ENCODE measurements at places on chromosomes 4 and X.

DNA sequence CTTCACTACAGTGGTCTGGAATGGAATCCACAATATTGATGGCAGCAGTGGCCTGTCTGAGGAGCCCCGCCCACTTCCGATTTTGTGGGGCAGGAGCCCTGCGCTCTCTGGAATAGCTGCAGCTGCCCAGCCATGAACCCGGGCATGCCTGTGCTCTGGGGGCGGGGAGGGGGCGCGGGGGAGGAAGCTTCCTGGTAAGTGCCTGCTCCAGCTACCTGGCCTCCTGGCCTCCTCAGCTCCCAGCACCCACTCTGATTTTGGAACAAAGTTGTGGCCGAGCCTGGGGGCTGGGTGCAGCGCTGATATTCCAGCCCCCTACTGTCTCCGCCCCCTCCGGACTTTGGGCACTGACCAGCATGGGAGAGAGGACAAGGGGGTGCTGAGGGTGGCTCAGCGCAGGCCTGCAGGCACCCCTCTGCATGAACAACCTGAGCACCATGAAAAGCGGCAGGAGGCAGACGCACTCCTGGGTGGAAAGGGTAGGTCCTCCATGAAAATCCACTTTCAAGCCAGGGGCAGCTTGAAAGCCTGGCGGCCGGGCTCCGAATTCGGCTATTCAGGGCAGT lies 972.7 kb upstream of the AGA start:
- no peak overlapping the region for H3K4me3 ChIP-seq
- no peak for DNase-seq
- H3K27me3 ChIP-seq = no peaks in the 10 kb centered on the region
- no peak overlapping the region for H3K27ac ChIP-seq
- no peaks in the 10 kb centered on the region for H3K4me1 ChIP-seq

DNA sequence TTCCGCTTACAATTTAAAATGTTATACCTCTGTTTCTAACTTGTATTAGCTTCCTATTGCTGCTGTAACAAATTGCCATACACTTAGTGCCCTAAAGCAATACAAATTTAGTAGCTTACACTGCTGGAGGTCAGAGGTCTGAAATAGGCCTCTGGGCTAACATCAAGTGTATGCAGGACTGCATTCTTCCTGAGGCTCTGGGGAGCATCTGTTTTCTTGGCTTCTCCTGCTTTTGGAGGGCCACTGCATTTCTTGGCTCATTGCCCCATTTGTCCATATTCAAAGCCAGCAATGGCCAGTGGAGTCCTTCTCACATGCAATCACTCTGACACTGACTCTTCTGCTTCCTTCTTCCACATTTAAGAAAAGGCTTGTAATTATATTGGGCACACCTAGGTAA lies 639.8 kb upstream of the INTU start:
- no peak overlapping the region for H3K27ac ChIP-seq
- H3K36me3 ChIP-seq = no peaks in the 10 kb centered on the region
- no peaks in the 10 kb centered on the region for H3K27me3 ChIP-seq
- no peak overlapping the region for H3K4me3 ChIP-seq
- no peaks in the 10 kb centered on the region for H3K4me1 ChIP-seq

GRCh38 chrX:103488332-103488731 lies 31.0 kb downstream of the RAB40A start:
- H3K27me3 ChIP-seq = no peaks in the 10 kb centered on the region
- no peaks in the 10 kb centered on the region for H3K36me3 ChIP-seq
- H3K27ac ChIP-seq = no peak overlapping the region
- H3K4me3 ChIP-seq = no peak overlapping the region
- H3K4me1 ChIP-seq = no peaks in the 10 kb centered on the region

DNA sequence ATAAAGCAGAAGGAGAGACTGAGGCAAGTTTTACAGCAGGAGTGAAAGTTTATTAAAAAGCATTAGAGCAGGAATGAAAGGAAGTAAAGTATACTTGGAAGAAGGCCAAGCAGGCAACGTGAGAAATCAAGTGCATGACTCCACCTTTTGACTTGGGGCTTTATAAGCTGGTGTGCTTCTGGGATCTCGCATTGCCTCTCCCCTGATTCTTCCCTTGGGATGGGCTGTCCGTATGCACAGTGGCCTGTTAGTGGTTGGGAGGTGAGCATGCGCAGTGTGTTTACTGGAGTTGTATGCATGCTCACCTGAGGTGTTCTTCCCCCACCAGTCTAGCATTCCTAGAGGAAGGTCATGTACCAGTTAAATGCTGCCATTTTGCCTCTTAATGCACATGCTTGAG lies 29.1 kb upstream of the C1QTNF7 start:
- no peak overlapping the region for H3K4me3 ChIP-seq
- no peak for DNase-seq
- no peak overlapping the region for H3K27ac ChIP-seq
- H3K27me3 ChIP-seq = peaks cover 7% of the 10 kb centered on the region
- no peaks in the 10 kb centered on the region for H3K36me3 ChIP-seq
- H3K4me1 ChIP-seq = peaks cover 14% of the 10 kb centered on the region

DNA sequence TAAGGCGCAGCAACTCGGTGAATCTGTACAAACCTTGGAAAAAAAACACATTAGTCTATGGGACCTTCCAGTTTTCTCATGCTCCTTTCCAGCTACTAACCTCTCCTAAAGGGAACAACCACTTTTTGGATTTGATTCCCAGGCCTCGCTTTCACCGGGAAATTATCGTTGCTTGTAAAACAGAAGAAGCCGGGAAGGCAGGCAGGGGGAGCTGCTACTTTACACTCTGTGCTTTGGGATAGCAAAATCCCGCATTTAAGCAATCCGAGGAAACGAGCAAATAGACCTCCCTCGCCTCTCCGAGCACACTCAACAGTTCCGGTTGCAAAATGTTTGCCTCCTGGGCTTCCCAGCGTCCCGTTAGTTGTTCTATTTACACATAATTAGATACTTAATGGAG lies 1.2 kb downstream of the CD38 start:
- peaks cover 11% of the 10 kb centered on the region for H3K27me3 ChIP-seq
- peak overlapping the region; percentile 78 for H3K4me3 ChIP-seq
- H3K27ac ChIP-seq = no peak overlapping the region
- no peak for DNase-seq
- H3K4me1 ChIP-seq = peaks cover 23% of the 10 kb centered on the region

- H3K4me3 ChIP-seq = peak overlapping the region; percentile 46
- peak overlapping the region; percentile 85 for H3K27ac ChIP-seq
- H3K36me3 ChIP-seq = peaks cover 3% of the 10 kb centered on the region
- peaks cover 12% of the 10 kb centered on the region for H3K4me1 ChIP-seq
- no peaks in the 10 kb centered on the region for H3K27me3 ChIP-seq
These were observed 36.5 kb upstream of the PPM1K start for GRCh38 chr4:88320780-88321373.

- H3K27ac ChIP-seq = peak overlapping the region; percentile 100
- H3K4me3 ChIP-seq = peak overlapping the region; percentile 95
- peak; percentile 77 for DNase-seq
- no peaks in the 10 kb centered on the region for H3K27me3 ChIP-seq
These were observed 789 bp upstream of the DDX3X start for GRCh38 chrX:41333003-41333743.

DNA sequence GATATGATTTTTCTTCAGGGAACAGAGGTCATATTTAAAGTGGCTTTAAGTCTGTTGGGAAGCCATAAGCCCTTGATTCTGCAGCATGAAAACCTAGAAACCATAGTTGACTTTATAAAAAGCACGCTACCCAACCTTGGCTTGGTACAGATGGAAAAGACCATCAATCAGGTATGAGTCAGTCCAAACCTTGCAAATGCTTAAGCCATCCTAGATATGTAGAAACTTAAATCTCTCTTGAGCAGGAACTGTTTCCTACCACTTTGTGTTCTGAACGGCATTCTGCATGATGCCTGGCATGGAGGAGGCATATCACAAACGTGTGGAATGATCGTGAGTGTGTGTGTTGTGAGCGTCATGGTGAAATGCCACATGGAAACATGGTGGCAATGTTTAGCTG lies 164.8 kb downstream of the PTTG2 start:
- DNase-seq = no peak
- H3K4me3 ChIP-seq = no peak overlapping the region
- H3K36me3 ChIP-seq = peaks cover 17% of the 10 kb centered on the region
- peaks cover 23% of the 10 kb centered on the region for H3K4me1 ChIP-seq
- no peaks in the 10 kb centered on the region for H3K27me3 ChIP-seq
- H3K27ac ChIP-seq = peak overlapping the region; percentile 65
